CD4-positive, alpha-beta memory T cell (primary cell): ENCODE measurements at places on chromosomes 16 and 17. TPM values are rescaled to one million over a fixed set of nuclear protein-coding genes. Genes with fewer than 3 reads are reported as not detected.

The CPHXL gene
- total RNA-seq, result not detected

The KRT33A gene
- total RNA-seq, result not detected

The ENPP7 gene
- not detected for total RNA-seq

The GNAO1 gene
- total RNA-seq, result 10.8 TPM

The CAVIN1 gene
- total RNA-seq, result 0.61 TPM

The CTRL gene
- total RNA-seq, result 8.6 TPM

The MT3 gene
- total RNA-seq, result not detected
